ENCODE measurements at places on chromosomes 2 and 18.

DNA sequence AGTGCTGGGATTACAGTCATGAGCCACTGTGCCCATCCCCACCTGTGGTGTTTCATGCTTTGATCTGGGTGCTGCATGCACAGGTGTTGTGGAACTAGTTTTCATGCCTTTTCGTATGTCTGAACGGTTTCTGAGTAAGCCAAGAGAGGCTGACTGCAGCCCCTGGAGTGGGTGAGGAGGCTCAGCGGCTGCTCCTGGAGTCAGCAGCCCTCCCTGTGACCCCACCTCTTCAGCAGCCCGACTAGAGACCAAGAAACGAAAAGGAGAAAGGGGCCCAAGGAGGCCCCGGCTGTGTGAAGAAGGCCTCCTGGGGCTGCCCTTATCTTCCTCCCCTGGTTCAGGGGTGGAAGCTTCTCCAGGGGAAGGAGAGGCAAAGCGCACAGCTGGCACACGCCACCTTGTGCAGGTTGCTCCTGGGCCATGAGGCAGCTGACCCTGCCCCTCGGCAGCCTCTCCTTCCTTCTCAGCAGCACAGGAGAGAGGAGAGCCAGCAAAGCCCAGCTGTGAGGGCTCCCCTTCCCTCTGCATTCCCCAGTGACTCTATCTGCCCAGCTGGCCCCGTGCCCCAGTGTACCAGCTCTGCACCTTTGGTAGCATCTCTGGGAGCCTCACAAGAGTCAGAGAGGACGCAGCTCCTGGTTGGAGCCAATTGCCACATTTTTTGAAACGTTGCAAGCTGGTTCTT, 182.5 kb upstream of the HS6ST1 start:
- no peak for DNase-seq

DNA sequence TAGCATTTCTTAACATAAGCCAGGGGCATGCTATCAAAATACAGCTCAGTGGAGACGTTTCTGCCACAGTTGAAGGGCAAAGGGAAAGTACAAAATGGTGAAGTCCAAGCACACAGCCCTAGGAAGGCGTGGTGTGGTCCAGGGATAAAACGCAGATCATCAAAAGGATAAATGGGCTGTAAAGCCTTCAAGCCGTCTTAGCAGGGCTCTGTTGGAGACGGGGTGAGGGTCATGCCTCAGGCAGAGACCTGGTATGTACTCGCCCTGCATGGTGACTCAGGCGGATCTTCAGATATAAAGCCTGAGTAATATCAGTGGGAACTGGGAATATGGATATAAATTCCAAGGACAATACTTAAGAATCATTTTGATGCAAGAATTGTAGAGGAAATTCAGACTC, 61.2 kb downstream of the NGEF start:
- DNase-seq = no peak

GRCh38 chr2:47174733-47175361, 19.7 kb upstream of the STPG4 start:
- no peak for DNase-seq

DNA sequence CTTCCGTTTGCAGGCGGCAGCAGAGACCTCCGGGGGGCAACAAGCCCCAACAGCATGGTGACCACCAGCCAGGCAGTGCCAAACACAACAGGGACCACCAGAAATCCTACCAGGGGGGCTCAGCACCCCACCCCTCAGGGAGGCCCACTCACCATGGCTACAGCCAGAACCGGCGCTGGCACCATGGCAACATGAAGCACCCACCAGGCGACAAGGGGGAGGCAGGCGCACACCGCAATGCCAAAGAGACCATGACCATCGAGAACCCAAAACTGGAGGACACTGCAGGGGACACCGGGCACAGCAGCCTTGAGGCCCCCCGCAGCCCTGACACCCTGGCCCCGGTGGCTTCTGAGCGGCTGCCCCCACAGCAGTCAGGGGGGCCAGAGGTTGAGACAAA, 192.9 kb downstream of the SMAD7 start:
- no peak for DNase-seq

- DNase-seq = peak; percentile 18
Observed at GRCh38 chr2:232633413-232634205, at the start of gene EFHD1. TSS of gene EFHD1 (plus strand) at chr2:232633604. CDS start at chr2:232633705, 101 bp downstream.

DNA sequence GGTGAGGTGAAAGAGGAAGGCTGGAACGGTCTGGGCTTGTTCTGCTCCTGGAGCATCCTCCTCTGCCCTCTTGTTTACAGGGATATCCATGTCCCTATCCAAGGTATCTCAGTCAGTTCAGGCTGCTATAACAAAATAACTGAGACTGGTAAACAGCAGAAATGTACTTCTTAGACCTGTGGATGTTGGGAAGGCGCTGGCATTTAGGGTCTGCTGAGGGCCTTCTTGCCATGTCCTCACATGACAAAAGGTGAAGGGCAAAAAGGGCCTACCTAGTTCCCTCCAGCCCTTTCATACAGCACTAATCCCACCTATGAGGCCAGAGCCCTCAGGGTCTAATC, 65.6 kb downstream of the INPP4A start:
- DNase-seq = no peak

DNA sequence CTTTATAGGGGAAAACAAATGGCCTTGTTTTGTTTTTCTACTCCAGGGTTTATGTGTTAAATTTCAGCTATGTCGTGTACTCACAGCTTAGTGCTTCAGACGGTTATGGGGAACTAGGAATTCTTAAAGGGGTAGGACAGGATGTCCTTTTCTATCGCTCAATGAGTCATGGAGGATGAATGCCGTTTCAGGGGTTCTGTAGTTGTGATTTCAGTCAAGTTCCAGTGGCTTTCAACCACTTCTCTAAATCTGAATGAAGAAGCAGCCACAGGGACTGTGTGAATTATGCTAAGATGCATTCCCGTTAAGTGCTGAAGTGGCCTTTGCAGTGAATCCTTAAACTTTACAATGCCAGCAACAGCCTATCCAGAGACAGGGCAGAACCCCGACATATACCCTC, 1231.7 kb upstream of the ZEB2 start:
- DNase-seq = no peak

- DNase-seq = no peak
Observed at GRCh38 chr2:62050456-62051045, 145.1 kb downstream of the COMMD1 start.

GRCh38 chr2:190685333-190685732, 36.5 kb downstream of the NAB1 start:
- no peak for DNase-seq

GRCh38 chr18:52499644-52500043, 159.6 kb downstream of the DCC start:
- no peak for DNase-seq
